ENCODE measurements at places on chromosomes 2 and 18.
A peak's percentile ranks its signal among the peaks of the same experiment; 100 is the strongest.

DNA sequence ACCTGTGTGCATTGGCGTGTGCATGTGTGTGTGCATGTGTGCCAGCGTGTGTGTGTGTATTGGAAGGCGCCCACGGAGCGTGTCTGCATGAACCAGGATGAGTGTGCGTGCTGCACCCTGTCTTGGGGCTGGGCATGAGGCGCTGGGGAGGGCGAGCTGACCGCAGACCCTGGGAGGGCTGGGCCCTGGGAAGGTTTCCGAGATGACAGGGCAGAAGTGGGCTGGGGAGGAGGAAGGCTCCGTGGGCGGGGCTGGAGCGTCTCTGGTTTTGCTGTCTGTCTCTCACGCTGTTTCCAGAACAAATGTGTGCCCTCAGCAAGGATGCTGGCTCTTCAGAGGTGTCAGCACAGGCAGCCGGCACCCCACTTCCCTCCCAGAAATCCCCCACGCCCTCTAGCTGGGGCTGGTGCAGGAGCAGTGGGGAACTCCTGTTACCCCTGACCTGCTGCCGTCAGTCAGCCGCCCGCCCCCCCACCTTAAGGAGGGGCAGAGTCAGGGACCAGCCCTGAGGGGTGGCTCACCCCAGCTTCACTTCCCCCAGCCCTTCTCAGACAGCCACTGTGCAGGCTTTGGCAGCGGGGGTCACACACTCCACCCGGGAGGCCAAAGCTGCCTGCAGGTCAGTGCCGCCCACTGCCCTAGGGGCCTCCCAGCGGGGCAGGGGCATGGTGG is at the start of gene GPR35:
Gene GPR35 (plus strand): TSS at position 531 of the 672 bp plus-strand sequence. CDS start 4,473 bp downstream, outside the sequence.
- DNase-seq: no peak

DNA sequence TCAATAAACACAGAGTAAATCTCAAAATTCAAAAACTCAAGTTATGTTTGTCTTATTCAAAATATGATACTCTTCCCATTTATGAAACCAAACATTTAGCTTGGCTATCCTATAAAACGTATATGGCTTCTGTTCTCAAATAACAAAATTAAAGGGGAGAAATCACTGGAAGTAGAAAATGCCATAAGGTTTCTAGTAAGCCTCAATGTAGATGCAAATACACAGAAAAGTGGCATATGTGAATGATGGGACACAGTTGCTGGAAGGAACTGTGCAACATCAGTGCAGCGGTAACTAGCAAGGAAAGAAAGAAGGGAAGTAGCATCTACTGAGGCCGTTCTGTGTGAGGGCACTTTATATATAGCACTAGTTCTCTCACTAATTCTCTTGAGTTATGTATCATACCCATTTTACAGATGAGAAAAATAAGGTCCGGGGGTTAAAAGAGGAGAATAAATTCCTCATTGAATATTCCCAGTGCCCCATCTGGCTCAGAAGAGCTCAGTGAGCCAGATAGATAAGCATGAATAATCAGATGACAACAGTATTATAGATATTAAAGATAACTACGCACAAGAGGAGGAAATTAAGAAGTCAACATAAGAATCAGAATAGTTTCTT is 27.2 kb downstream of the NBAS start:
- DNase-seq: no peak

GRCh38 chr2:241020629-241021190 is 22.3 kb downstream of the SNED1 start:
- no peak for DNase-seq

DNA sequence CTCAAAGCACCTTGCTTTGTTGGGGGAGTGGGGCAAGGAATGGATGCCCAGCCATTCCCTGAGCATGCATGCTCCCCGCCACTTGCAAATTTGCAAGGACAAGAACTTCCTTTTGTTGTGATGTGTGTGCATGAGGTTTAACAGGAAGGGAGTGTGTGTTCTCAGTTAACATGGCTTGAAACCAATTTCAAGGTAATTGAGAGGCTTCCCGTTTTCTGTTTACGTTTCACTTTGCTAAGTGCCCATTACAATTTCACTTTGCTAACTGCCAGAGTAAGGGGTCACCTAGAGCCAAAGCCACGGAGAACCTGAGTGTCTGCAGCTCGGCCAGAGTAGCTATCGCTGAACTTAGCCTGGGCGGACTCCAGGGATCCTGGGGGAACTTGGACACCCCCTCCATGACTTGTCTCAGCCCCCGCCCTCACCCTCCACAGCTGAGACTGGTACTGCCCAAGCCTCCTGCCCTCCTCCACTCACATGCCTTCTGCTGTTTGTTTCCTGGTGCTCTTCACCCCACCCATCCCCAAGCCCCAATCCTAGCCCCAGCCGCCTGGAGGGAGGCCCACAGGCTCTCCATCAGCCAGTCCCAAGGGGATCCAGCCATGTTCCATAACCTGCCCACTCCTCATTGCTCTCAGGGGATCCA is 53.6 kb upstream of the LAPTM4A start:
- peak; percentile 27 for DNase-seq

GRCh38 chr18:12911025-12911928 is 27.2 kb upstream of the PTPN2 start:
- peak; percentile 12 for DNase-seq

- DNase-seq: no peak
These were observed 1199.7 kb downstream of the CNTNAP5 start for GRCh38 chr2:125224830-125225229.

DNA sequence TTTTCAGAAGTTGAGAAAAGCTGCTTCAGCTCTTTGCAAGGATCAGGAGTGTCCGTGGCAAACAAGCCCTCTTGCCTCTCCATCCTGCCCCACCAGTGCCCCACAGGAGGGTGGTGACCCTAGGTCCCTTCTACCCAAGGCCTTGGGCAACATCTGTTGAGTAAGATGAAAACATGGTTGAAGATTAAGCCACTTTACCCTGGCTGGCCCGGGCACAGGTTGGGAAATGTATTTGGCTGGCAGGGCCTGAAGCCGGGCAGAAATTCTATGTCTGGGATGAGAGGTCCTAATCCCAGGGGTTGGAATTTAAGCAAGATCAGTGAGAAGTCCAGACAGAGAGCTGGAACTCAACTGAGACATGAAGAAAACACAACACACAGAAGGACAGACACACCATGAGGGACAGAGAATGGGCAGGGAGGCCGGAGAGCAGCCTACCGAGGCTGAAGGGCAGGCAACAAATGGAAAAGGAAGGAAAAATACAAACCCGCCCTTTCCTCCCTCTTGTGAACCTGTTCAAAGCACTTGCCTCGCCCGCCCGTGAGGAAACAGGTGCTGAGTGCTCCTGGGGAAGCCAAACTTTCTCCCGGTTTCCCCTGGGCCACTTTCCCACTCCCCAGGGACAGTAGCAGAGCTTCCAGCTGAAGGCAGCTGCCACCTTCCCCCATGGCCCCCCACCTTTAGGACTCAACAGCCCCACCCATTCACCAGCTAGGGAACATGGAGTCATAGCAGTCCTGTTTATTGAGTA is 86.1 kb downstream of the TNS1 start:
- peak; percentile 77 for DNase-seq

DNA sequence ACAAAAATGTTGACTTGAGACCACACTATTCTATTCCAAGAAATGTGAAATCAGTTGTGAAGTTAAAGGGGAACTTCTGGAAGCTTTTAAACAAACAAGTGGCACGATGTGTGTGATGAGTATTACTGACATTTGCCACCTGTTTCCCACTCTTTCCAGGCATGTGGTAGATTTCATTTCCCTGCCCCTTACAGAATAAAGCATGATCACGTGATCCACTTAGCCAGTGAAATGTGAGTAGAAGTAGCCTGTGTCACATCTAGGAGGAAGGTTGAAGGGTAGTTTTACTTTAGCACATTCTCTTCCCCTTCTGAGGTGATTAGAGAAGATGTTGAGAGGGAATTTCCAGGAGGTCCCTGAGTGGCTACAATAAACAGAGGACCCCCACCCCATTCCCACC is 3.8 kb downstream of the COL4A4 start:
- DNase-seq: no peak

GRCh38 chr18:8984131-8984721 is 118.3 kb upstream of the NDUFV2 start:
- no peak for DNase-seq

DNA sequence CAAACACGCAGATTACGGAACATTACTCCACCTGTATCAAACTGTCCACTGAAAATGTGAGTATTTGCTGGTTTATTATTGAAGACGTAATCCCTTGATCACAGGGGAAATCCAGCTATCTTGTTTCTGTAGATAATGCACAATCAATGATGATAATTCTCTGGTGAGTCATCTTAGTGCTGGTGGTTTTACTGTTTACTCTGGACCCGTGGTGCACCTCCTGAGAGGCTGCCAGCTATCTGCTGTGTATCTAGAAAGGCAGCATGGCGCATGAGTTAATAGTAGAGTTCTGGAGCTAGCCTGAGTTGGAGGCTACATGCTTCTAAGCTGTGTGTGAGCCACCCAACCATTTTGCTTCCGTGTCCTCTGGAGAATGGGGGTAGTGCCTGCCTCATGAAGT is 6.5 kb downstream of the NCAPH start:
- DNase-seq: peak; percentile 56

DNA sequence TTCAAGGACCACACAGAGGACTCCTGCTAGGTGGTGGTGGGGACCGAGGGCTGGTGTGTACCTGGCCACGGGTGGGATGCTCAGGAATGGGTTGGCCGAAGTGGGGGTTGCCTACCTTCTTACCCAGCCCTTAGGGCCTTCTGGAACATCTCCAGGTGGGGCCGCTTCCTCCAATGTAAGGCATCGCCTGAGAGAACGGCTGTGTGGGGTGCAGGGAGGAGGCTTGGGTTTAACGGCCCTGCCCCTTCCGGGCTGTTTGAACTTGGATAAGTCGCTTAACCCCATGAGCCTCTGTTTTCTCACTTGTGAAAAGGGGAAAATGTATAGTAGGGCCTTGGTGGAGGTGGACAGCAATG is 35.0 kb downstream of the EMILIN2 start:
- no peak for DNase-seq

- DNase-seq: peak; percentile 20
These were observed 233.4 kb downstream of the AGPS start for GRCh38 chr2:177625744-177626650.

GRCh38 chr2:55247025-55247424 is 14.5 kb downstream of the RPS27A start:
- DNase-seq: no peak

GRCh38 chr18:23471486-23471885 is 18.4 kb downstream of the RIOK3 start:
- DNase-seq: no peak

GRCh38 chr18:55229682-55230081 is 270.4 kb upstream of the CCDC68 start:
- DNase-seq: no peak

GRCh38 chr2:50547521-50547920 is 484.4 kb downstream of the NRXN1 start:
- DNase-seq: no peak

GRCh38 chr2:143329288-143329687 is 200.1 kb downstream of the ARHGAP15 start:
- DNase-seq: no peak

DNA sequence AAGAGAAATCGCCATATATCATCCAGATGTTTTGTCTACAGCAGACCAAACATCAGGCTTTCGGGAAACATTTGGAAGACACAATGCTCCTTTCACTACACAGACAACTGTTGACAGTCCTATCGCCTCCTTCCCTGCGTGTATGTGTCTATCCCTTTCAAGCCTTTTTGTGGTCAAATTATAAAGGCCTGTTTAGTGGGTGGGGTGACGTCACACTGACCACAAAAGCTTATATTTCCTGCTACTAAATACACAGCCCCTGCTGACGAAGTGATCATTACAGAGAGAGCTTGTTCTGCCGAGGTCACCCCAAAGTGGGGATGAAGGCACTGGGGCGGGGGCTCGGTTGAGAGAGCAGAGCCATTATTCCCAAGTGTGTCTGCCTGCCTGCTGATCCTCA is 302.7 kb upstream of the TNP1 start:
- peak; percentile 54 for DNase-seq

GRCh38 chr2:125312342-125312741 is 1287.3 kb downstream of the CNTNAP5 start:
- DNase-seq: no peak

DNA sequence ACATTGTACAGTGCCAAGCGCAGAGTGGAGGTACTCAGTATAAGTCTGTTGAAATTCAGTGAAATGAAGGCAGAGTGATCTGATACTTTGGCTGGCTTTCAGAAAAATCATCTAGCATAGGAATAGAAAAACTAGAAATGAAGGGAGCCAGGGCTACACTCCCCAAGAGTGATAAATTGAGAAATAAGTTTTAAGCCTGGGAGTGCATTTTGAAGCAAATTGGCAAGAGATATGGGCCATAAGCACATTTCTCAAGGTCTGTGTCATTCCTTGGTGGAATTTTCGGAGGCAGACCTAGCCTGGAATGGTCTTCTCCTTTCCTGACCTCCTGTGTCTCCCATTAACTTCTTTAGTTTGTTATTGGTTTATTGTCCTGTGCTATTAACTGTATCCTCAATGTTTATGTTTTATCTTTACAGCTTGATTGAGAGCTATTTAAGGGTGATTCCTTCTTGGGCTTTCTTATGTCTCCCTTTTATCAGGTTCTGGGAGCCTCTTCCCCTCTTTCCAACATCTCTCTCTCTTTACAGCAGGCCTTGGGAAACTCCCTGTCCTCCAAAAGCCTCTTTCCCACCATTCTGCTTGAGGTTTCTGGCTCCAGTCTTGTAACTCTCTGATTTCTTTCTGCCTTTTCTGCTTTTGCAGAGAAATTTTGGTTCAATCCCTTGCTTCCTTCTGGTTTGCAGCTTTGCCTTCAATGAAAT is 649.5 kb downstream of the SLC4A3 start:
- no peak for DNase-seq

GRCh38 chr2:233449081-233449901 is 95.0 kb downstream of the DGKD start:
- DNase-seq: peak; percentile 62

GRCh38 chr2:191618046-191618780 is 59.7 kb upstream of the NABP1 start:
- DNase-seq: peak; percentile 44

DNA sequence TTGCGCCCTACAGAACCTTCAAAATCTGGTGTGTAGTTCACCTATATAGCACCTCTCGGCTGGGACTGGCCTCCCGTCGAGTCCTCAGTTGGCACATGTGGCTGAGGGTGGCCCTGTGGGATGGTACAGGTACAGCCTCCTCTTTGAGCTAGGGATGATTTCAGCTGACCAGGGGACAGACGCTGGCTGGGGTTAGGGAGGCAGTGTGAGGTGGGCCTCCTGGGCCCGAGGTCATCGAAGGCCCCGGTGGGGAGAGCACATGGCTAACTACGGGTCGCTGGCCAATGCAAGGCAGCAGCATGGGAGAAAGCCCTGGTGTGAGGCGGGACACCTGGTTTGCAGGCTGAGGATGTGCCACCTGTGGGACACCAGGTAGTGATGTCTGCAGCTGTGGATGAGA is 304.8 kb downstream of the GBX2 start:
- no peak for DNase-seq

- DNase-seq: no peak
These were observed 57.9 kb downstream of the SLC8A1 start for GRCh38 chr2:40394031-40394430.

GRCh38 chr2:187862715-187863114 is 308.5 kb upstream of the TFPI start:
- no peak for DNase-seq

GRCh38 chr2:176653479-176654443 is 384.5 kb downstream of the MTX2 start:
- peak; percentile 76 for DNase-seq

Data from lung microvascular endothelial cell (primary cell).